ENCODE measurements at places on chromosomes 11 and 22.

GRCh38 chr22:32806296-32806695 is 4.8 kb downstream of the TIMP3 start:
- DNase-seq: no peak

- DNase-seq: no peak
Observed at GRCh38 chr11:71977743-71978418, 20.8 kb upstream of the IL18BP start.

GRCh38 chr11:66579017-66579606 is 10.7 kb upstream of the CTSF start:
- no peak for DNase-seq

GRCh38 chr11:70353900-70354568 is 44.3 kb upstream of the CTTN start:
- DNase-seq: no peak

DNA sequence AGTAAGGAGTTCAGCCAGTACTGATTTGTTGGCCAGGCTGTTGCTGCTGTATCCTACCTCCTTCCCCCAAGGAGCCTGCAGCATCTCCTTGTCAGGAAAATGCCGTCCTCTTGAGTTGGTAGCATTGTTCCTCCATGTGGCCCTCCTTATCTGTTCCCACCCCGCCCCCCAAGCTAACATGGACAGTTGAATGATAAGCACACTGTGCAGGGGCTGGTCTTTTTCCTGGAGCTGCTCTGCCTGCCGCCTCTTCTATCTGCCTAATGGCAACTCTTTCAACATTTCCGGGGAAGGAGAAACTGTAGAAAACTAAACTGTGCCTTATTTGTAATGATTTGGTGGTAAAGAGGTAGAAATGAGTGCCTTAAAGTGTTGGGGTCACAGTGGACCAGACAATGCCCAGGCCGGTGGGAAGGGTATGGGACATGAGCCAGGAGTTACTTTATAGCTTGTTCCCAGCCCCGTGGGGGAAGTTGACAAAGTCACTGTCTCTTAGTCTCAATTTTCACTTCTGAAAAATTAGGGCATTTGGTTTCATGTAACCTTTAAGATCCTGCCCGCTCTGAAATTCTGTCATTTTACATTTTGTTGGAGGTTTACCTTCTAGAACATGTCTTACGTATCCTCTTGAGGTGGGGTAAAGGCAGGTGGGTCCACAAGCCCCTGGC is 4.5 kb downstream of the FAM118A start:
- no peak for DNase-seq

DNA sequence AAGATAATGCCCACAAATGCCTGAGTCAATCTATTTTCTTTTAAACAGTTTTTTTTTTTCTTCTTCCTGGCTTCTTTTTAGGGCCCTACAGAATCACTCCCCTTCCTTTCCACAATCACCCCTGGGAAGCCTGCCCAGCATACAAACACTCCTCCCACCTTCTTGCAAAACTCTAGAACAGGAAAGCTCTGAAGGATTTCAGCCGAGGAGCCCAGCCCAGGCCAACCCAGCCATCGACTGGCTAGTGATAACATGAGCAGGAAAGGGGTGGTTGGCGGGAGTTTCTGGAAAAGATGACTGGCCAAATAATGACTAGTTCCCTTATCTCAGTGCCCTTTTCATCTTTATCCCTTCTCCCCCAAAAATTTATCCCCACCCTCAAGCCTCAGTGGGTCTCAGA is 68.2 kb downstream of the USP35 start:
- DNase-seq: no peak

DNA sequence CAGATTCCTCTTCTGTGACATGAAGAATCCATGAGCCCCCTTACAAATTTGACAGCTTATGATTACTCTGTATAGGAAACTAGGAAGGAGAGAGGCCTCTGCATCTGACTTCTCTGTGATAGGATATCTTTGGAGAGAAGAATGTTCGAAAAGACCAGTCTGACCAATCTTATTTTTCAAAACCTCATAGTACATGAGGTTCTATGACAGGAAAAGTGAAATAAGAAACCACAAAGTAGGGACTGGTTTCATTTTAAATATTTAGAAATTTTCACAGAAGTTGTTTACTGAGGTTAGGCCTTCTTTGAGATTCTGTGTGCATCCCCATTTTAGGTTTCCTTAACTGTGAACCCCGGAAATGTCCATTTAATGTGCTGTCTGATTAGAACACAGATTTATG is 2.1 kb upstream of the OR4X1 start:
- no peak for DNase-seq

GRCh38 chr22:30307041-30307574 is 17.8 kb upstream of the CASTOR1 start:
- DNase-seq: no peak

DNA sequence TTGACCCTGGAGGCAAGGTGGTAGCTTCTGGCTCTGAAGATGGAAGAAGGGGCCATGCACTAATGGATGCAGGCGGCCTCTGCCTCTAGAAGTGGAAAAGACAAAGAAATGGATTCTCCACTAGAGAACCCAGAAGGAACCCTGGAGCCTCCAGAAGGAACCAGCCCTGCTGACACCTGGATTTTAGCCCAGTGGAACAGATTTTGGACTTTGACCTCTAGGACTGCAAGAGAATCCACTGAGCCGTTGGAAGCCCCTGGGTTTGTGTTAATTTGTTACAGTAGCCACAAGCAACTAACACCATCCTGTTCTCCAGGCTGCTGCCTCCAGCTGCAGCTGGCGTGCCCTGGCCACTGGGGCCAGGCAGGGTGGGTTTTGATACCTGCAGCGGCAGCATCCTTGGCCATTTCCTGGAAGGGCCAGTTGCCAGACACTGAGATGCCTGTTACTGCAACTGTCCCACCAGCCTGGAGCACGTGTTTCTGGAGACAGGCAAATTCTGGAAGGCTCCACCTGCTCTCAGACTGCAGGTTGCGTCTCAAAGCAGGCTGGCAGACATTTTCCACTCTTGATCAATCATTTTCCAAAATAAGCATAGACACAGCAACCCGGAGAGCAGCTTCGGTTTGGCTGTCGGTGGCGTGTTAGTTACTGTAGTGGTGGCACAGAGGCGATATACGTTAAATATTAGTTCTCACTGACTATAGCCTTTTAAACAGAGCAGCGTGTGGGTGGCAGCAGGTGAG is 76.8 kb upstream of the PARVG start:
- DNase-seq: no peak
